ENCODE measurements at places on chromosomes 6 and 20. TPM values are rescaled to one million over a fixed set of nuclear protein-coding genes. Genes with fewer than 3 reads are reported as not detected.

TFAP2C gene
- total RNA-seq: 0.42 TPM

DNAH8 gene
- not detected for total RNA-seq

C2 gene
- 6.3 TPM for total RNA-seq

SLC17A1 gene
- not detected for total RNA-seq

DNA sequence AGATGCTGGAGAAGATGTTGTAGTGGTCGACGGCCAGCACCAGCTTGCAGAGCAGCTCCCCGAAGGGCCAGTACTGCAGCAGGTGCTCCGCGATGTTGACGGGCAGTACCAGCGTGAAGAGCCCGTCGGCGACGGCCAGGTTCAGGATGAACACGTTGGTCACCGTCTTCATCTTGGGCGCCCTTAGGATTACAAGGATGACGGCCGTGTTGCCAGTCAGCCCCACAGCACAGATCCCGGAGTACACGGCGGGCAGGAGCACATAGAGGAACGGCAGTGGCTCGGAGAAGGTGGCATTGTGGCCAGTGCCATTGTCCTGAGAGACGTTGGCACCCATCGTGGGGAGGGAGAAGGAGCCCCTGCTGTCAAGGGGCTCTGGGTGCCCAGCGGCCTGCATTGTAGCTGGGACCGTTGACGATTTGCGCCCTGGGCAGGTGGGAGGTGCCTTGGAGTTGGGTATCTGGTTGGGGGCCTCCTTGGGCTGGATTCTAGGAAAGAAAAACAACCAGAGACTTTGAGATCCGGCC is 867 bp downstream of the NPBWR2 start:
- H3K4me1 ChIP-seq: no peaks in the 10 kb centered on the region
- H3K27ac ChIP-seq: no peak overlapping the region
- H3K27me3 ChIP-seq: no peaks in the 10 kb centered on the region
- no peaks in the 10 kb centered on the region for H3K36me3 ChIP-seq

DNA sequence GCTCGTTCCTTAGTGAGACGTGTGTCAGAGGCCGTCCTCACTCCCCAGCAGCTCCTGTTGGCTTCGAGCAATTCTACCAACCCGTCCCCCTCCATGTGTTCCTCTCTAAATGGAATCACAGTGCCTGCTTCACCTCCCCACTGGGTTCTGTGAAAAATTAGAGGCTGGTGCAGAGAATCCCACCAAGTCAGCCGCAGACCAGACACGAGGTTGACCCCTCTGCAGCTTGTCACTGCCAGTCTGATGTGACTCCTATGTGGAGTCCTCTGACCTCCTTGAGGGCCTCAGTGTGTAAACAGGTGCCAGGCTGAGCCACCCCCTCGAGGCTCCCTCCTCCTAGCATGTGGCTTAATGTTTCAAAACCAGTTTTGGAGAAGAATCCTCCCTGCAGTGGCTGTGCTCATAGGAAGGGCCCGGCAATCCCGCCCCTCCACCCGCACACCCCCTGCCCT is 12.6 kb upstream of the IRF4 start:
- H3K4me1 ChIP-seq: no peaks in the 10 kb centered on the region
- H3K36me3 ChIP-seq: no peaks in the 10 kb centered on the region
- no peak overlapping the region for H3K4me3 ChIP-seq
- H3K27me3 ChIP-seq: no peaks in the 10 kb centered on the region
- H3K27ac ChIP-seq: no peak overlapping the region

DNA sequence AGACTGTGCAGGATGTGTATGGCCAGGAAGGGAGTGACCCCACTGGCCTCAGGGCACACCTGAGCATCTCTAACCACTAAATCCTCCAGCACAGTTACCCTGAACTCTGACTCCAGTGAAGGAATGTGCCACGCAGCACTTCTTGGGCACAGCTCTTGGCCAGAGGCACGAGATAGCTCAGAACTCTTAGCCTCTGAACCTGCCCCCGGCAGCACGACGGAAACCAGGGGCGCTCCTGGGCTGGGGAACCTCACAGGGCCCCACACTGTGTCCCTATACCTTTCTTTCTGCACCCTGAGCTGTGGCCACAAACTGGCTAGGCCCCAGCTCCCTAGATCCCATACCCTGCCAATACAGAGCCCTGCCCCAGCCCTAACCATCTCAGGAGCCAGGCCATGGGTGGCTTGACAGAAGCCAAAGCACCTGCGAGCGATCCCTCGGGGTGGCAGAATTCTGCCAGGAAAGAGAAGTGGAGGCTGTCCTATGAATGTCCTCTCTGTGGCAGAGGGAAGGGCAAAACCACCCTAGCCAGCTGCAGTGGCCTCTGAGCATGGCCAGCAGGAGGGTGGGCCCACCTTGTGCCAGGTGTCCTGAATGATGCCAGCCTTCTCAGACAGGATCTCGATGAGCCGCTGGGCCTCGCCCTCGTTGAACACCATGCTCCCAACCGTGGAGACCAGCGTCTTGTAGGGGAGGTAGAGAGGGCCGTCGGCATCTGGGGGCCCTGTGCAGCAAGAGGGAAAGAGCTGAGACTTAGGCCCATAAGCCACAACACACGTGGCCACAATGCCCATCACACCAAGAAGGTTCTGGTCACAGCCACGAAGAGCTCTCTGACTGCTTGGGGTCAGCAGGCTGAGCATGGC is 39.4 kb downstream of the RRBP1 start:
- H3K27ac ChIP-seq: no peak overlapping the region
- H3K4me1 ChIP-seq: peaks cover 39% of the 10 kb centered on the region

- no peak overlapping the region for H3K27ac ChIP-seq
- no peak for DNase-seq
- no peaks in the 10 kb centered on the region for H3K36me3 ChIP-seq
- H3K27me3 ChIP-seq: no peaks in the 10 kb centered on the region
Measured at GRCh38 chr20:63058696-63059335, 52.1 kb upstream of the BHLHE23 start.

- no peaks in the 10 kb centered on the region for H3K4me1 ChIP-seq
- H3K36me3 ChIP-seq: no peaks in the 10 kb centered on the region
- H3K27ac ChIP-seq: no peak overlapping the region
- DNase-seq: no peak
- H3K27me3 ChIP-seq: no peaks in the 10 kb centered on the region
Measured at GRCh38 chr20:10445758-10446157, 10.7 kb downstream of the SLX4IP start.

GRCh38 chr20:11912013-11912658 is 5.6 kb upstream of the BTBD3 start:
- no peaks in the 10 kb centered on the region for H3K27me3 ChIP-seq
- DNase-seq: no peak
- peaks cover 8% of the 10 kb centered on the region for H3K4me1 ChIP-seq
- H3K36me3 ChIP-seq: no peaks in the 10 kb centered on the region
- H3K27ac ChIP-seq: no peak overlapping the region
- no peak overlapping the region for H3K4me3 ChIP-seq

DNA sequence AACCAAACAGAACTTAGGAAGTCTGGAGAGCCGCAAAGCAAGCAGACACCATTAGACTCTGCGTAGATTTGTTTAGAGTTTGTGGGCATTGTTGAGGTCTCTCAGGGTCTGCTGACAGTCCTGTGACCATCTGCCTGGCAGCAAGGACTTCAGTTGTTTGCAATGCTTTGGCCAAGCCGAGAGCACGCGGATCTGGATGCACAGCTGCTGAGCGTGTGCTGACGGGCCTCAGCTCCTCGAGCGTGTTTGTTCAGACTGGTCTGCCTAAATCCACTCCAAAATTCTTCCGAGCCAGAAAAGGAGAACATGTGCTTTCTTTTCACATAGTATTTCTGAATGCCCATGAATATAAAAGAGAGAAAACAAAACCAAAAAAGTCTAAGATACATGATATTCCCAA is 159.0 kb downstream of the ZNF217 start:
- H3K36me3 ChIP-seq: no peaks in the 10 kb centered on the region
- DNase-seq: no peak
- no peaks in the 10 kb centered on the region for H3K4me1 ChIP-seq
- H3K4me3 ChIP-seq: no peak overlapping the region

- peaks cover 20% of the 10 kb centered on the region for H3K4me1 ChIP-seq
- H3K4me3 ChIP-seq: no peak overlapping the region
- H3K36me3 ChIP-seq: no peaks in the 10 kb centered on the region
- H3K27me3 ChIP-seq: no peaks in the 10 kb centered on the region
Measured at GRCh38 chr6:11640486-11640885, 102.9 kb downstream of the TMEM170B start.

DNA sequence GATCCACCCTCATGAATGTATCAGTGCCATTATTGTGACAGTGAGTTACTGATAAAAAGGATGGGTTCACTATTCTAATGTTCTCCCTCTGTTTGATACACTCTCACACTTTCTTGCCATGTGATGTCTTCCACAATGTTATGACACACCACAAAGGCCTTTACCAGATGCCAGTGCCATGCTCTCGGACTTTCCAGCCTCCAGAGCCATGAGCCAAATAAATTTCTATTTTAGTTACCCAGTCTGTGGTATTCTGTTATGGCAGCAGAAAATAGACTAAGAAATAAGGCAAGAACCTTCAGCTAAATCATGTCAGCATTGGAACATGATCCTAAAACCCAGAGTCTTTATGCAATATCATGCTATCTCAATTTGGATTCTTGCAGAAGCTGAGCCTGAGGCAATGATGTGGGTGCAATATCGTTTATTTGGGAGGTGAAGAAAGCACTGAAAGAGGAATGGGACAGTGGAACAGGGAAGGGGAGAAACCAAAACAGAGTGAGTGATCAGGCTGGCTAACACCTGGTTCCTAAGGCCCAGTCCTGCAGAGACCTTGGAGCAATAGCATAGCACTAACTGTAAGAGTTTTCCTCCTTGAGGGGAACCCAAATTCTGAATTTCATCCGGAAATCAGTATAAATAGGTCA is 130.4 kb upstream of the LRFN2 start:
- DNase-seq: no peak
- no peak overlapping the region for H3K27ac ChIP-seq
- no peaks in the 10 kb centered on the region for H3K36me3 ChIP-seq
- no peak overlapping the region for H3K4me3 ChIP-seq
- no peaks in the 10 kb centered on the region for H3K4me1 ChIP-seq

DNA sequence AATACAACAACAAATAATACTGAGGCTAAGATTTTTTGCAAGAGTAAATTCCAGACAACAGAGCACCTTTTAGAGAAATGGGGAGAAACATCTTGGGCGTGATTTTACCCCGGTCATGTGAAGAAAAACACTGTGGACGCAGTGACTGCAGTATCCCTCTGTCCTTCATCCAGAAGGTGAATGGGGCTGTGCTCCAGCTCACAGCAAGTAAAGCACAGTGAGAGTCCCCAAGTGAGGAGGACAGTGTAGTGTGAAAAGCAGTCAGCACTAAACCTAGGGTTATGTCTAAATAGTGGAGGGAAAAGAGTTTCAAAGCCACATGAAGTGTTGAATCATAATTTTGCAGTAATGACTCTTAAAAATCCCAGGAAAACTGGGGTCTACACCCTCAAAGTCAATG is 338.4 kb downstream of the PACRG start:
- H3K27me3 ChIP-seq: no peaks in the 10 kb centered on the region
- no peak overlapping the region for H3K4me3 ChIP-seq
- no peak overlapping the region for H3K27ac ChIP-seq

DNA sequence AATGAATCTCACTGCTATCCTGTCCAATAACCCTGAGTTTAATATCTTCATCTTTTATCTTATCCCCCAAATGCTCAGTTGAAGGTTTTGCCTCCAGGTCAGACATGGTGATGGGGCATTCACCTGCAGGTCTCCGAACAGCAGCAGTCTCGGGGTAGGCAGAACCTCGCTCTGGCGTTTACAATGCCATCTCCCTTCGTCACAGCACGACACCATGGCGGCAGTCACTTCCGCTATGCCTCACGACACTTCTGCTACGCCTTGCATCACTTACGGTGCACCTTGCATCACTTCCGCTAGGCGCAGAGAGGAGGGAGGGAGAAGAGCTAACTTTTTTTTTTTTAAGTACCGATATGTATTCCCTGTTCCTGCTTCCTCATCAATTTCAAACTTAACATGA is 194.9 kb downstream of the BCAS1 start:
- no peaks in the 10 kb centered on the region for H3K27me3 ChIP-seq
- H3K27ac ChIP-seq: no peak overlapping the region
- no peak overlapping the region for H3K4me3 ChIP-seq
- no peaks in the 10 kb centered on the region for H3K36me3 ChIP-seq
- H3K4me1 ChIP-seq: peaks cover 7% of the 10 kb centered on the region

- no peak overlapping the region for H3K4me3 ChIP-seq
- H3K27me3 ChIP-seq: no peaks in the 10 kb centered on the region
- no peaks in the 10 kb centered on the region for H3K4me1 ChIP-seq
- H3K27ac ChIP-seq: no peak overlapping the region
- no peak for DNase-seq
- no peaks in the 10 kb centered on the region for H3K36me3 ChIP-seq
Measured at GRCh38 chr20:24033151-24033550, 44.6 kb upstream of the GGTLC1 start.

GRCh38 chr6:45942953-45943352 is 72.7 kb downstream of the CLIC5 start:
- DNase-seq: no peak
- H3K27me3 ChIP-seq: no peaks in the 10 kb centered on the region
- H3K4me3 ChIP-seq: no peak overlapping the region
- no peaks in the 10 kb centered on the region for H3K36me3 ChIP-seq
- no peaks in the 10 kb centered on the region for H3K4me1 ChIP-seq

GRCh38 chr6:28865401-28866204 is 58.2 kb downstream of the TRIM27 start:
- peak; percentile 22 for DNase-seq
- no peaks in the 10 kb centered on the region for H3K27me3 ChIP-seq
- no peaks in the 10 kb centered on the region for H3K4me1 ChIP-seq
- H3K4me3 ChIP-seq: no peak overlapping the region
- no peak overlapping the region for H3K27ac ChIP-seq

DNA sequence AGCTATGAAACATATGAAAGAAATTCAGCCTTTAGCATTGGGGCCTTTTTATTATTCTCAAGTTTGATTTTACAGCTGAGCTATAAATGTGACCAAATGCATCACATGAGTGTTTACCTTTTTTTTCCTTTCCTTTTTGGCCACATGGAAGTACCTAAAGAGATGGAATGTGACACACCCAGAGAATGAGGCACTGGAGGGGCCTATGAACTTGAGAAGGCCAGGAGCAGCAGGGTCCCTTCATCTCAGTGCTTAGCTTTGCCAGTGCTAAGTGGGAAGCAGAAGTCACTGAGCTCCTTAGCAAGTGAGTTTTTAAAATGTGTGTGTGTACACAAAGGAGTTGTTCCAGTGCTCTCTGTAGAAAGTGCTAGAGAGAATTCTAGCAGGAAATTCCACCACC is 44.7 kb downstream of the RREB1 start:
- peaks cover 38% of the 10 kb centered on the region for H3K4me1 ChIP-seq
- DNase-seq: no peak
- no peaks in the 10 kb centered on the region for H3K27me3 ChIP-seq
- no peak overlapping the region for H3K4me3 ChIP-seq
- peak overlapping the region; percentile 36 for H3K27ac ChIP-seq
- no peaks in the 10 kb centered on the region for H3K36me3 ChIP-seq

- DNase-seq: peak; percentile 65
- no peak overlapping the region for H3K4me3 ChIP-seq
- H3K27ac ChIP-seq: no peak overlapping the region
- no peaks in the 10 kb centered on the region for H3K36me3 ChIP-seq
Measured at GRCh38 chr6:118618676-118619377, 32.6 kb downstream of the CEP85L start.

DNA sequence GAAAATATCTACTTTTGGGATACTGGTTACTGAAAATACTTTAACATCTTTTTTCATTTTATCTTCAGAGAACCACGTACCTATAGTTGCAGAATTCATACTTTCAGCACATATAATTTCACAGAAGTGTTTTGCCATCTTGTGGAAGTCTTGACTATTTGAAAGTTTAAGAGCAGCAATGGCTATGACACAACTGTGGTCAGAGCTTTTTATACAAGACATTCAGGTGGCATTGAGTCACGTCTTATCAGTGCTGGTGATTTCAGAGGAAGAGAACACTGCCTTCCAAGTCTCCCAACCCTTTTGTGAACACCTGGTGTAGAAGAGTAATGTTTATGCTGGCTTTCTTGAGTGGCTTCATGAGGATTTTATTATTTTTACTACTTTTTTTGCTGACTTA is 171.6 kb downstream of the ARID1B start:
- no peak overlapping the region for H3K27ac ChIP-seq
- H3K36me3 ChIP-seq: no peaks in the 10 kb centered on the region
- no peak for DNase-seq
- H3K27me3 ChIP-seq: no peaks in the 10 kb centered on the region
